NCI-H2081 (cell line): ENCODE measurements at places on chromosomes 5 and 9.
A peak's percentile ranks its signal among the peaks of the same experiment; 100 is the strongest.

GRCh38 chr9:35951736-35952135, 6.2 kb downstream of the OR2S2 start:
- no peak for DNase-seq

DNA sequence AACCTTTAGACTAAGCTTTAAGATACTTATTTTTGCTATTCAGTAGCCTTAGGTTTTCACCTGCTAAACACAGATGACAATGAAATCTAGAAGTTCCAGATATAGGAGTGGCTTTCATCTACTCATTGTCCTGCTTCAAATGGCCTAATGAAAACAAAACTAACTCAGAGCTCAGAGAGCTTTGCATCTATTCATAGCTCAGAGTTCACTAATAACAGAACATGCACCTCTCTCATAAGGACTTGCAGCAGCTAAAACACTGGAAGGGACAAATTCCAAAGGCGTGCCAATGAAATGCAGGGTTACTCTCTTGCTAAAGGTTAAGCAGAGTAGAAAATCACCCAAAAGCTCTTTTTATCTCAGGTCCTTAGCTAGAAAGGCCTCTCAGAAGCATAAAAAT, 29.0 kb downstream of the SLC31A2 start:
- no peak for DNase-seq

- DNase-seq = peak; percentile 13
These were observed 13.2 kb upstream of the ADGRD2 start for GRCh38 chr9:124437086-124437485.

GRCh38 chr5:80101993-80102392, 66.8 kb downstream of the THBS4 start:
- DNase-seq = no peak

GRCh38 chr5:54646356-54647101, 129.0 kb downstream of the SNX18 start:
- peak; percentile 63 for DNase-seq

DNA sequence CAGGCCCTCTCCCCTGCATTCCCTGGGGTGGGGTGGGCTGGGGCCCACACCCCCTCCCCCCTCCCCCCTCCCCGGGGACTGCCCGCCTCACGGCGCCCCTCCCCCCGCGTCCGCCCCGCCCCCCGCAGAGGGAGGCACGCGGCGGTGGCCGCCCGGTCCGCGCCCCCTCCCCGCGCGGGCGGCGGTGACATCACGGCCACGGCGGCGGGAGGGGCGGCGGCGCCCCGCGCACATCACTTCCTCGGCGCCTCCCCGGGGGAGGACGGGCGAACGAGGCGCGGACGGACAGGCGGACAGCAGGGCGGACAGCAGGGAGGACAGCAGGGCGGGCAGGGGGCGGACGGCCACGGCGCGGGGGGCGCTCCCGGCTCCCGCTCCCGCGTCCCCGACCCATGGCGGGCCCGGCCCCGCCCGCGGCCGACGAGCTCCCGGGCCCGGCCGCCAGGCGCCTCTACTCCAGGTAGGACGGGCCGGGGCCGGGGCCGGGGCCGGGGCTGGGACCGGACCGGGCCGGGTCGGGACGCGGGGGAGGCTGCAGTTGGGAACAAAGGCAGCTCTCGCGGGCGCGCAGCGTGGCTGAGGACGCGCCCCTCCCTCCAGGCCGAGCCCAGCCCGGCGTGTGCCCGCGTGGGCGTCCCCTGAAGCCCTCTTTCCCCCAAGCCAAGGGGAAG, at the start of gene GPSM1:
Gene GPSM1, plus strand, starts transcription at position 236 of the 671 bp plus-strand sequence. Its CDS starts 157 bp downstream, at position 393.
- no peak for DNase-seq

DNA sequence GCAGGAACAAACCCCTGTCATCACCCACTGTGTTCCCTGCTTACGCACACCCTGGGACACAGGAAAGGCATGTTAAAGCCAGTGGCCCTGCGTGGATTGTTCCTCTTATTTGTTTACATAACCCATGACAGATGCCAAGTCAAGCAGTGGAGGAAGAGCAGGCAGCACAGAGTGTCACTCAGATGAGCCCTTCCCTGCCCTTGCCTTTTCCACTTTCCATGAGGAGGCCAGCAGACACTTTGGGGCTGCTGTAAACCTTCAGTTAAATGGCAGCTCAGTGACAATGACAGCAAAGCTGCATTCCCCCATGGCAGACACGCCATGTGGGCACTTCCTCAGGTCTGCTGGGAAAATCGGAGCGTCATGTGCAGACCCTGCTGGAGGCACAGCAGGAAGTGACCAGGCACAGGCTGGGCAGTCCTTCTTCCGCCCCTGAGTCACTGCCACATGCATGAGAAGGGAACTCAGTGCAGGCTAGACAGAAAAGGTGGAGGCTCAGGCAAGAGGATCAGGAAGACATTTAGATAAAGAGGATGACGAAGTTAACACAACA, 216.8 kb upstream of the PIK3R1 start:
- no peak for DNase-seq

DNA sequence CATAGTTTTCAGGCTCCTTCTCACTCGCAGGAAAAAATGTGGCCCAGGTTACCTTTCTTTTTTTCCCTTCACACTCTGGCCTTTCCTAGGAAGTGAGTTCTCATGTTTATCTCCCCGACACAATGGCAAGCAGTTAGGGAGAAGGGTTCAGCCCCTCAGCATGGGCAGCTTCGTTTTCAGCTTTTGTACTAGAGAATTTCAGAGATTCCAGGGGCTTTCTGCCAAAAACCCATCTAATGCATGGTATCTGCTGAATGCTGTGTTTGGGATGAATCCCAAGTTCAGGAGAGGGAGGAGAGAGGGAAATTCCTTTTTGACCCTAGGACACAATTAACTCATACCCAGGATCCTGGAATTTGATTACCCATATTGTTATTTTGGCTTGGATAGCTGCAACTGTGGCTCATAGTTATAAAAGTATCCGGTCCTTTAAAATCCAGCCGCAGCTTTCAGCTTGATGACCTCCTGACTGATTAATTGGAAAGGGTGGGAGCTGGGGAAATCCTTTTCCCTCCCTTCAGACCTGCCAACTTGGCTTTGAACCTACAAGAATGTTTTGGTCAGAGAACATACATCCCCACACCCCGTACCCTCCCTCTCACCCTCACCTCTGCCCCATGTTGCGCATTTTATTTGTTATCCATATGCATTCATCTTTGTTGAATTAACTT, 78.4 kb downstream of the TMEM252 start:
- DNase-seq = no peak

DNA sequence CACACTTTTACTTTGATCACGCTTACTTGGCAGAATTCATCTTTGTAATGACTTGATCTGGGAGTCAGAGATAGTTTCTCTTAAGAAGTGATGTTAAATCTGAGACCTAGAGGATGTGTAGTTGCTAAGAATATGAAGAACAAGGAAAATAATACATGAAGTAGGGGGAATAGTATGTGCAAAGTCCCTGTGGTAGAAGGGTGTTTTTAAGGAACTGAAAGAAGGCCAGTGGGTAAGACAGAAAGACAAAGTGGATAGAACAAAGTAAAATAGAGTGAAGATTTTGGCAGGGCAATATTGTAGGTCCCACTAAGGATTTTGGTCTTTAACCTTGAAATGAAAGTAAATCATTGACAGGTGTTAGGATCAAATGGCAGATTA, 17.8 kb upstream of the MSANTD3 start:
- DNase-seq = no peak

DNA sequence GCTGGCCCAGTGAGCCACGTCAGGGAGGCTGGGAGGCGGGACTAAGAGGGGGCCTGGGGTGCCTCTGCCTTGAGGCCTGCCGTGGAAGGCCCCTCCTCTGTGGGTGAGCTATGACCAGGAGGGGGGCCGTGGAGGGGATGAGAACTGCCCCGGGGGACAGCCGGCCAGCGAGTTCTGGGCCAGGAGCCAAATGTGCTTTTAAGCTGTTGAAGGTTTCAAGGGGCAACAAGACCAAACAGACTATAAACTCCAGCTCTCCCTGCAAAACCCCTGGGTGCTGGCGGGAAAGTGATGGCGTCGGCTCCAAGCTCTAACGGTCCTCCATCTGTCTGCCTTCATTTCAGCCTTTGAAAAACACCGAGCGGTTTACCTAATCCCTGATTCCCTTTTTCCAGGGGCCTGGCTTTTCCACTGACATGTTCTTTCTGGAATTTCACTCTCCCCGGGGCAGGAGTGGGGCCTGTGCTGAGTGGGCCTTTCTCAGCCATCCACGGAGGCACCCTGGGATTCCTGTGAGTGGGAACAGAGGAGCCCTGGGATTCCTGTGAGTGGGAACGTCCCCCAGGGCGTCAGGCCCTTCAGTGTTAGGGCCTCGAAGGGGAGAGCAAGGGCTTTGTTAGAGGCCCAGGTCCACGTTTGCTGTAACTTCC, 65.6 kb downstream of the COL5A1 start:
- DNase-seq = no peak

DNA sequence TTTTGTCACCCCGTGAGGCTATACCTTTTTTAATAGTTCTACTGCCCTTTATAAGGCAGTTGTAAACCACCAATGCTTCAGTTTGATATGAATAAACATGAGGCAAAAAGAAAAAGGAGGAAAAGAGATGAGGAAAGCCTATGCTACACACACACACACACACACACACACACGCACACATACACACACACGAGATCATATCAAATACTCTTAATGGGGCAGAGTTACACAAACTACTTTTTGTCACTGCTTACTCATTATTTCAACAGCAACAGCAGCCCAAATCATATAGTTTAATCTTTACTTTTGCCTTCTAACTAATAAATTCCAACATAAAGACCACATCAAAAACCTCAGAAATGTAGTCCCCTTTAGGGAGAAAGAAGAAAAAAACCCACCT, 116.8 kb upstream of the PAM start:
- DNase-seq = no peak

DNA sequence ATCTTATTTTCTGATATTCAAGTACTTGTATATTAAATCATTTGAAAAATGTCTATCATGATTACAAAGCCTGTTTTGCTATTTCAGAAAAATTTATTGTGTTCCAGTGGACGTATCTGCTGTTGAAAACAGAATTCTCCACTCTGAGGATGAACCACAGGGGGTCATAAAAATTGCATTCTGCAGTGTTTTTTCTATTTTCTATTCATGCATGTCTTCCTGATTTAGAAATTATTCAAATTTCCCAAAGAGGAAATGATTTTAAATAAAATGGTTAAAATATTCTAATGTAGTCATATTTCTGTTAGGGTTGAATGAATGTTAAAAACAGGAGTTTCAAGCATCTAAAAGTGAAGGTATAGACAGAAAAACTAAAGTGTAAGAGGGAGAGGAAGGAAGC, 111.5 kb upstream of the ANKRD55 start:
- no peak for DNase-seq

GRCh38 chr5:176446028-176446665, 2.0 kb upstream of the FAF2 start:
- no peak for DNase-seq

- no peak for DNase-seq
These were observed 16.8 kb downstream of the TNFSF15 start for GRCh38 chr9:114789006-114789405.

- peak; percentile 38 for DNase-seq
These were observed 92.8 kb upstream of the LRRTM2 start for GRCh38 chr5:138967791-138968448.

- no peak for DNase-seq
These were observed 84.3 kb downstream of the GDNF start for GRCh38 chr5:37755581-37755980.

GRCh38 chr5:78810098-78810920, 161.7 kb upstream of the LHFPL2 start:
- DNase-seq = no peak

GRCh38 chr9:110128664-110129329, 79.2 kb downstream of the C9orf152 start:
- DNase-seq = no peak

GRCh38 chr9:18980189-18980588, 52.8 kb downstream of the SAXO1 start:
- no peak for DNase-seq

GRCh38 chr5:170628691-170629565, 125.1 kb downstream of the KCNIP1 start:
- DNase-seq = no peak

- DNase-seq = no peak
These were observed 45.0 kb downstream of the PRR16 start for GRCh38 chr5:120509053-120509452.

DNA sequence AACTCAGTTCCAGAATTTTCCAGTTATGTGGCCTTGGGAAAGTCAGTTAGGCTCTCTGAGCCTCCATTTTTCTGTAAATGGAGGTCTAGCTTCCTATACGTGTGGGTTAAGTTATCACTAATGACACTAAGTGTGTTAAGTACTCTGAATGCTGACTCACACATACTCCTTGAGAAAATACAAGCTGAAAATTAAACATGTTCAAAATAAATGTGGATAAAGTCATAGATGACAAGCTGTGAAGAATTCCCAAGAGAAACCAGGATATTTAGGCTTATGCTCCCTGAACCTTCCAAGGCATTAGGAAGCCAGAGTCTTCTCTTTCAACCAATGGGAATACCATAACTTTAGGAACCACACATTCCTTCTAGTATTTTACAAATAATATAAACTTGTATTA, 58.1 kb downstream of the ABCA1 start:
- DNase-seq = no peak
